Stimulated activated CD8-positive, alpha-beta memory T cell treated with anti-CD3 and anti-CD28 coated beads, Interleukin-7, amount 100 ng/mL, for 24 hours (primary cell): ENCODE measurements at places on chromosomes 3 and 15.

GRCh38 chr15:30953731-30954378 lies 37.6 kb downstream of the MTMR10 start:
- DNase-seq = no peak

GRCh38 chr3:46918634-46919033 lies 41.1 kb downstream of the PTH1R start:
- DNase-seq = no peak

DNA sequence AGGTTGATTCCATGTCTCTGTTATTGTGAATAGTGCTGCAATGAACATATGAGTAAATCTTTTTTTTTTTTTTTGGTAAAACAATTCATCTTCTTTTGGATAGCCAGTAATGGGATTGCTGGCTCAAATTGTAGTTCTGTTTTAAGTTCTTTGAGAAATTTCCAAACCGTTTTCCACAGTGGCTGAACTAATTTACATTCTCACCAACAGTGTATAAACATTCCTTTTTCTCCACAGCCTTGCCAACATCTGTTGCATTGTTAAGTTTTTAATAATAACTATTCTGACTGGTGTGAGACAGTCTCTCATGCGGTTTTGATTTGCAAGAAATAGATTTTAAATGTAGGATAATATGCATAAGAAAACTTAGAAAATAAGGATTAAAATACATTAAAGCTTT lies 279.0 kb upstream of the EPHA3 start:
- no peak for DNase-seq

DNA sequence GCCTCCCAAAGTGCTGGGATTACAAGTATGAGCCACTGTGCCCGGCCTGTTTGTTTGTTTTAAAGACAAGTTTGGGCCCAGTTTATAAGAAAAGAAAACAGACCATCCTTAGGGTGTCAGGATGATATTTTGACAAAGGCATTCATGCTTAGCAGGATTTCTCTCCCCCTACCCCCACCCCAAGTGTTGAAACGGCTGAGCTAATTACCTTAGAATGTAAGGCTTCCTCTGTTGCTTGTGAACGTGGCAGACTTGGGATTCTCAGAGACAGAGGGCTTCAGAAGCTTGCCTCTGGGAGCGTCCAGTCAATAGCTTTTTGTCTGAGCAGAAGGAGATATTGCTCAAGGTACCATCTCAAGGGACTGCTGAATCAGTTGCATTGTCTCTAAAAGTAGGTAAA lies 24.0 kb downstream of the FLNB start:
- no peak for DNase-seq

- DNase-seq = no peak
These were observed 17.9 kb upstream of the TM4SF1 start for GRCh38 chr3:149395107-149396089.

- no peak for DNase-seq
These were observed 817.2 kb upstream of the CADM2 start for GRCh38 chr3:84141571-84141970.
